ENCODE measurements at places on chromosomes 13 and 19. TPM values are rescaled to one million over a fixed set of nuclear protein-coding genes. Genes with fewer than 3 reads are reported as not detected.

The CCDC122 gene
- 1.1 TPM for total RNA-seq

The FGF21 gene
- total RNA-seq, result not detected

The NBEA gene
- 10.2 TPM for total RNA-seq

The MBD3L1 gene
- total RNA-seq, result not detected

The ZNF66 gene
- 5.7 TPM for total RNA-seq

- DNase-seq, result no peak
These were observed 85.5 kb downstream of the STOML3 start for GRCh38 chr13:38905081-38905480.

- DNase-seq, result no peak
These were observed 5.6 kb downstream of the ZAR1L start for GRCh38 chr13:32309312-32310133.

GRCh38 chr19:46487802-46488445 is 7.7 kb downstream of the PNMA8B start:
- no peak for DNase-seq

DNA sequence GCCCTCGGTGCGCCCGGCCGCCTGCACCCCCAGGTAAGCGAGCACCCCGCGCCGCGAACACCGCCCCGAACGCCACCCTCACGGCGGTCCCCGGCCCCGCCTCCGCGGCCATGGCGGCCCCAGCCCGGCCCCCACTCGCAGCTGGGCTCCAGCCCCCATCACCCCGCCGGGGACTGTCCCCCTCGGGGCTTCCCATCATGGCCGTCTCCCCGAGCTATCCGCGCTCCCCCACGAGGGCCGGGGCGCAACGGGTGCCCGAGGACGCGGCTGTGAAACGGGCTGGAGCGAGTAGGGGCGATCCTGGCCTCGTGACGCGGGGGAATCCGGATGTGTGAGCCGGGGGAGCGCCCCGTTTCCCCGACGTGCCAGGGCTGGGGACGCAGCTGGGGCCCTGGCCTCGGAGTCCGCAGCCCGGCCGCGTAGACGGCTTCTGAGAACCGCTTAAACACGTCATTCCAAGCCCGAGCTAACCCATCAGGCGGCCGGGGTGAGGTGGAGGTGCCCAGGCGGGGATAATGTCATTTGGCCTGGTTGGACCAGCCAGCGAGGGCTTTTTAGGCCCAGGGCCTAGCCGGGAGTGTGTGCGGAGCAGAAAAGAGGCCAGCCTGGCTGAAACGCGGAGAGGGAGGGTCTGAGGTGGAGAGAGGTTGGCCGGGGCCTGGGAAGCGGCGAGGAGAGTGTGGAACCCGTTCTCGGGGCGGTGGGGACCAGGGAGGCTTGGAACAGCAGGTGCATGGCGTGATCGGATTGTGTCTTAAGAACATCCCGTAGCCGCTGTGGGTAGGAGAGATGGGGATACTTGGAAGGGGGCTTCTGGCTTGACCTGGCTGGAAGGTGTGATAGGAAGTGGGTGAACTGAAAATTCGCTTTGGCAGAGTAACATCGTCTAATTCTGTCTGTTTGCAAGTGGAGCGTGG is 550 bp downstream of the CERS4 start:
- DNase-seq, result no peak

GRCh38 chr19:15107061-15108010 is at the start of gene SYDE1:
Gene SYDE1, plus strand, starts transcription at chr19:15107401. Its CDS starts 33 bp downstream, at chr19:15107434.
- no peak for DNase-seq

DNA sequence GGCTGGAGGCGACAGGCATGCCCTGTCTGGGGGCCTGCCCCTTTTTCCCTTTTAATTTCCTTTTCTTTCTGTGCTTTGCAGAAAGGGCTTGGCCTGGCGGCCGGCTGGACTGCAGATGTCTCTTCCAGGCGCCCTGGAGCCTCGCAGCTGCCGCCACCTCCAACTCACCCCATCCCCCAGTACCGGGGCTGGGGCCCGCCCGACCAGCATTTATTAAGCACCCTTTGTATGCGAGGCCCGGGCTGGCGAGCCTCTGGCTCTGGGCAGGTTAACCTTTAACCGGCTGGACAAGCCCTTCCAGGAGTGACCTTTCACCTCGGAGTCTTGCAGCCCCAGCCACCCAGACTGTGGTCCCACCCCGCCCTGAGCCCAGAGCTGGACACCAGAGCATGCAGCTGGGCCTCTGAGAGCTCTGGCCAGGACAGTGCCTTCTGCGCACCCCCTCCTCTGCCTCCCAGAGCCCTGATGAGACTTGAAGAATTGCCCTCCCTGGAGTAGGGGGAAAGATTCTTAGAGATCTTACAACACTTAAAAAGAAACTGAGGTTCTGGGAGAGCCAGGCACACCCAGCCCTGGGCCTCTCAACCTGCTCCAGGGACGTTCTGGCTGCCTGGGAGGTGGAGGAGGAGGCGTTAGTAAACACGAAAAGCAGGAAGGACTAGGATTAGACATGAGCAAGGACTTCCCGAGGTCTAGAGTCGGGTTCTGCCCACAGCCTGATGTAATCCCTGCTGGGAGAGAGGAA is 1.1 kb upstream of the NR2F6 start:
- DNase-seq, result no peak

DNA sequence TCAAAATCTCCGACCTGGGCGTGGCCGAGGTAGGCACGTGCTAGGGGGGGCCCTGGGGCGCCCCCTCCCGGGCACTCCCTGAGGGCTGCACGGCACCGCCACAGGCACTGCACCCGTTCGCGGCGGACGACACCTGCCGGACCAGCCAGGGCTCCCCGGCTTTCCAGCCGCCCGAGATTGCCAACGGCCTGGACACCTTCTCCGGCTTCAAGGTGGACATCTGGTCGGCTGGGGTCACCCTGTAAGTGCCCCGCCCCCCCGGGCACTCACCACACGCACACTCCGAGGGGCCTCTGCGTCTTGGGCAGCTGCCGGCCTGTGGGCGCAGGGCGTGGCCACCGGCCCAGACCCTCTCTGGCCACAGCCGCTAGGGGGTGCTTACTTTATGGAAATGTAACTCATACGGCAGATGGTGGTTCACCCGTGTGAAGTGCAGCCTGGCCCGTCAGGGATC is 14.9 kb downstream of the STK11 start:
- DNase-seq, result no peak

GRCh38 chr13:111213964-111214726 is 99.0 kb downstream of the ARHGEF7 start:
- DNase-seq, result no peak

- DNase-seq, result no peak
These were observed 303.8 kb downstream of the PCDH9 start for GRCh38 chr13:66926200-66926850.

GRCh38 chr19:58317476-58318072 is 9.2 kb upstream of the ZSCAN22 start:
- DNase-seq, result no peak
